Activated naive CD8-positive, alpha-beta T cell treated with anti-CD3 and anti-CD28 coated beads for 36 hours (primary cell): ENCODE measurements at places on chromosomes 13 and 19.

DNA sequence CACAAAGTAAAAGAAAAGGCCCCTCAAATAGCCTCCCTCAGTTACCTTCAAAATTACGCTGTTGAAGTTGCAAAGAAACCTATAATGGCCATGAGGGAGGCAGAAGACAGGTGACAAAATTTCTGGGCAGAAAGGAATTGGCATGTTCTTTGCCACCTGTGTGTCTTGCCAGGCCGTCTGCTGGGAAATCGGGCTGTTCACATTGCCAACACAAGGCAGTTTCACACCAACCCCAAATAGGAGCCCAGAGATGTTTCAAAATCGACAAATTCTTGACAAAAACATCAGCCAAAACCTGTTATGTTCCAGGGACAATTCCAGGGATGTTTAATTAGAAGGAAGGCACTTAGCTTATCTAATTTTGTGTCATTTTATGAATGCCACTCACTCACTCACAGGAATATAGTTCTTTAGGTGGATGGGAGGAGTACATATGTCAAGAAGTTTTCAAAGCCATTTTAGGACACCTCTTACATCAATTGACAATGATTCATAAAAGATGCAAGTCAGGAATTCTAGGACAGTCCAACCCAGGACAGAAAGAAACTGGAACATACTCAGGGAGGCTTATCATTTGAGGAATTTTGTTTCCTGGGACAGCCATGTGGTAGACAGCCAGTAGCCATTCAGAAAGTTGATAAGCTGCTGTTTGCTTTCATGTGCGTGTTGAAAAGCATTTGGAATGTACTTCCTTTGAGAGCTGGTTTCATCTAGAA is 164.5 kb downstream of the RGCC start:
- no peak for DNase-seq

DNA sequence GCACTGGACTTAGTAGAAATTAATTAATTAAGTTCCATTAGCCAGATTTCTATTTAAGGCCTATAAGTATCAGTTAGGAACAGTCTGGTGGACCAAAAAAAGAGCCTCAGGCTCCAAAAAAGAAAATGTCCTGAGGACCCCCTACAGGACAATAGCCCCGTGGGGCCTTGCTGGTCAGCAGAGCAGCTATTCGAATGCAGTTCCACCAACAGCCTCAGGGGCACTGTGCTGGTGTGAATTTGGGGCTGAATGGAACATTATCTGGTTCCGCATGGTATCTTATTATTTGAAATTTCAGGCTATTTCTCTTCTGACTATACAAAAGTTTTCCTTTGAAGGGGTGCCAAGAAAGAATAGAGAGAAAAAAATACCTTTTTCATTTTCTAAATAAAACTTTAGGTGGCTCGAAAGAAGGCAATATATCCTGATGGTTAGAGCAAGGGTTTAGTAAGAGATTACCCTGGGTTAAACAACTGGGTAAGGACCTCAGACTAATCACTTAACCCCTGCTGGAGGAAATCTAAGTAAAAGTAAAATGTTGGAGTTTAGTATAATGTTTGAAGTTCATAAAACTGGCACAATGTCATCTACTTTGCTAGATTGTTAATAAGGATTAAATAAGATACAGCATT is 147.2 kb downstream of the MIPEP start:
- no peak for DNase-seq

DNA sequence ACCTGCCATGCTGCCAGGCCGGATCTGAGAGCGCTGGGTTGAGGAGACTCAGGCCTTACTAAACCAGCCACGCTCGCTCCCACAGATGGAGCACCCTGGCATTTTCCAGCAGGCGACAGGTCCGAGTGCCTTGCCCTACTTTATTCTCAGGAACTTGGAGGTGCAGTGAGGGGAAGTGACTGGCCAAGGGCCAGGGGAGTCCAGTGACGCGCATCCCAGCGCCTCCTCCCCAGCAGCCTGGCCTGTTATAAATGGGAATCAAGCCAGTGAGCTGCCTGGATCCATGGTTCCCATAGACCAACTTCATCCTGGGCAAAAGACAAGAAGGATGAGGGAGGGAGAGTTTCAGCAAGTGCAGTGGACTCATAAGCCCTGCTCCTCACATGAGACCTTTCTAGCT is 35.5 kb downstream of the TMED1 start:
- DNase-seq, result no peak

GRCh38 chr19:21460686-21461085 is 44.7 kb upstream of the ZNF429 start:
- no peak for DNase-seq

DNA sequence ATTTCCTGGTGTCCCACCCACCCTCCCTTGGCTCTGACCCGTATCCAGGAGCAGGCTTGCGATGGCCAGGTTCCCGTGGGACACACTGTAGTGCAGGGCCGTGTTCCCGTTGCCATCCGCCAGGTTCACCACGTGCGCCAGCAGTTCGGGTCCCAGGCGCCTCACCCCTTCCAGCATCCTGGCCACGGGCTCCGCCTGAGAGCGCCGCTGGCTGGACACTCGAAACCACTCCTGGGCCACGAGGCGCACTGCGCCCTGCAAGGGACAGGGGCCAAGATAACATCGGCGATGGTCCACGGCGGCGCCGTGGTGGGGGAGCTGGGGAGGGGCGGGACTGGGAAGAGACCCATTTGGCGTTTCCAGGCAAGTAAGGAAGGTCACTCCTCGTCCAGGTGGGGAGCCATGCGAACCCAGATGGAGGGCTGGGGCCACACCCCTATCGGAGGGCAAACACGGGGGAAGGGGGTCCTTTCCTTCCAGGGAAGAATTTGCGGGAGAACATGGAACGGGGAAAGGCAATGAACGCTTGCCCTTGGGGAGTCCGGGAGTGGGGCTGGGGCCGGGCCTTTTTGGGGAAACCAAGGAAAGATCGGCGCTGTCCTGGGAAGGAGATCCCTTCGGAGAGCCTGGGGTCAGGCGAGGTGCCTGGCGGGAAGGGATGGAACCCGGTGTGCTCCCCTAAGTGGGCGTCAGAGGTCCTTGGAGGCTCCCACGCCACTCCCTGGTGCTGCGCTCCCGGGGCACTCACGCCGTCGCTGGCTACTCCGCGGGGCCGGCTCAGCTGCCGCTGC is 9.9 kb downstream of the KANK3 start:
- DNase-seq, result no peak

GRCh38 chr13:80618781-80619180 is 277.9 kb upstream of the SPRY2 start:
- DNase-seq, result no peak

DNA sequence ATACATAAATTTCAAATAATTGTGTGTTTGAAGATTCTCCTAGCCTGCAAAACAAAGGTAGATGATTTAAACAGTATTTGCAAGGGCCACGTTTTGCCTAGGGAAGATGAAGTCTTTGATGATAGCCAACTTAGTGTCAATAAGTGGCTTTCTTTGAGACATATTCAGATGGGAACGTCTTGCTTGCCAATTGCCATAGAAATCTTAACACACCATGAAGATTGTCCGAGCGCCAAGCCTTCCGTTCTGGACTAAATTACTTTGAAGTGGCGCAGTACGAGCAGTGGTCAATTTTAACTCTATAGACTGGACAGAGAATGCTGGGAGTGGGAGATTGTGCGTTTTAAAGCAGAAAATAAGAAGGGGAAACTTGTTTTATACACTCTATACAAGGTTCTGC is 9.9 kb downstream of the ZIC5 start:
- DNase-seq, result no peak

DNA sequence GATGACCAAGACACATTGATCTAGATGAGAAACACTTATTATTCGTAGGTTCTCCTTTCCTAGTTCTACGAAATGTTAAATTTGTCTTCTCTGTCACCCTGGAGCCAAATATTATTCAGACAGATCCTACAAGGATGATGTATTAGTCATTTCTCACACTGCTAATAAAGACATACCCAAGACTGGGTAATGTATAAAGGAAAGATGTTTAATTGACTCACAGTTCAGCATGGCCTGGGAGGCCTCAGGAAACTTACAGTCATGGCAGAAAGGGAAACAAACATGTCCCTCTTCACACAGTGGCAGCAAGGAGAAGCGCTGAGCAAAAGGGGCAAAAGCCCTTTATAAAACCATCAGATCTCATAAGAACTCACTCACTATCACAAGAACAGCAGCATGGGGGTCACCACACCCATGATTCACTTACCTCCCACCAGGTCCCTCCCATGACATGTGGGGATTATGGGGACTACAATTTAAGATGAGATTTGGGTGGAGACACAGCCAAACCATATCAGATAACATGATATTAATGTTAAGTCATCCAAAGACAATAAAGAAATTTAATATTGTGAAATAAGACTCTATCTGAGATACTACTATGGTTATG is 1248.8 kb upstream of the SLC10A2 start:
- DNase-seq, result no peak

DNA sequence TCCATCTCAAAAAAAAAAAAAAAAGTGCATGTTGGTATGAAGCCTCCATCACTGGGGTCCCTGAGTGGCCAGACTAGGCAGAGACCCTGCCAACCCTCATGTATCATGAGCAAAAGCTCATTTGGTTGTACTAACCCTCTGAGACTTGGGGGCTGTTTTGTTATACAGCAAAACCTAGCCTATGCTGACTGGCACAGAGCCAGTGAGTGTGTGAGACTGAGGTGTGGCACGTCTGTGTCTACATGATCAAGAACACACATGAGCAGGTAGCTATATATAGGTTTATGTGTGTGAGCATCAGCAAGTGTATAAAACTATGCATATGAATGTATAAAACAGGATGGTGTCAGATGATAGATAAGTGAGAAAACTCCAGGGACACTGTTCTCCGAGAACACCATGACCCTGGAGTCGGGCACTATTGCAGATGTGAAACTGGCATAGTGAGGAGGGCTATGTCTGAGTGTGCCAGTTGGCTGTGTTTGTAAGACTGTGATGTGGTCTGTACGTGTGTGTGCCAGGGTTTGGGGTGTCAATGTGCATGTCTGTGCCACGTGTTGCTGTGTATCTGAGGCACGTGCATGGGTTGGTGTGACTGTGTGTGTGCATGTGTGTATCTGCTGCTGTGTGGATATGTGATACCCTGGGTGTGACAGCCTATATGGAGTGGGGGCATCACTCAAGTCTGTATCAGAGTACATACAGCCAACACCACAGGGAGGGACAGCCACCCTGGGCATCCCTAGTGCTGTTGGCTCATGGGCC is 44.5 kb downstream of the OLFM2 start:
- DNase-seq, result no peak

DNA sequence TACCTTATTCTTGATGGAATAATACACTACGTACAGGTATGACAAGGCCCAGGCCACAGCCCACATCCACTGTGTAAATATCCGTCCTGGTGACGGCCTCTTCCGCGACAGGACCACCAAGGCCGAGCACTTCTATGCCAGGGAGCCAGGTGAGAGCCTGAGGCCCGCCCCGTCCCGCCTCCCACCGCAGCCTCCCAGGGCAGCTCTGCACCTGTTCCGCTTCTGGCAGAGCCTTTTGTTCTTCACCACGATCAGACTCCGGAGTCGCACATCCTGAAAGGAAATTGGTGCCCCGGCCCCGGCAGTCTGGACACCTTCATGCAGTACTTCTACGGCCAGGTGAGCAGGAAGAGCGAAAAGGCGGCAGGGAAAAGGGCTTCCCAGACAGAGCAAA is 10.6 kb upstream of the ZNF358 start:
- no peak for DNase-seq

GRCh38 chr19:47786566-47786965 is 8.1 kb downstream of the SELENOW start:
- DNase-seq, result no peak

- no peak for DNase-seq
Measured at GRCh38 chr19:5341448-5341820, 822 bp upstream of the PTPRS start.

DNA sequence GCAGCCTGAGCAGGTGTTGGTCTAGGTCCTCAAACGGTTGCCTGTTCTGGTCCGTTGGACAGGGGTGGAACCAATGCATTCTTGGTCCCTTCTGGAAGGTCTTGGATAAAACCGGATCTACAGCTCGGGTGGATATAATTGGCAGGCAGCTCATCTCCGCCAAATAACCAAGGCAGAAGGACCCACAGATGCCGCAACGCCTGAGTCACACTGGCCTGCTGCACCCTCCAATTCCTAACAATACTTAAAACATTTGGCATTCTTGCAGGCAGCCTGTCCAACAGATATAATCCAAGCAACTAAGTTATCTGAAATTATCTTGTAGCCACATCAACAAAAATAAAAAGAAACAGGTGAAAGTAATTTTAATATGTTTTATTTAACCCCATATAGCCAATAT is 59.0 kb upstream of the FGF14 start:
- no peak for DNase-seq

- no peak for DNase-seq
Measured at GRCh38 chr19:4473011-4473762, 1.1 kb downstream of the HDGFL2 start.
